ENCODE measurements at places on chromosomes 2 and 18. TPM values are rescaled to one million over a fixed set of nuclear protein-coding genes. Genes with fewer than 3 reads are reported as not detected.

Gene COPS8
- 81.6 TPM for polyA plus RNA-seq

DNA sequence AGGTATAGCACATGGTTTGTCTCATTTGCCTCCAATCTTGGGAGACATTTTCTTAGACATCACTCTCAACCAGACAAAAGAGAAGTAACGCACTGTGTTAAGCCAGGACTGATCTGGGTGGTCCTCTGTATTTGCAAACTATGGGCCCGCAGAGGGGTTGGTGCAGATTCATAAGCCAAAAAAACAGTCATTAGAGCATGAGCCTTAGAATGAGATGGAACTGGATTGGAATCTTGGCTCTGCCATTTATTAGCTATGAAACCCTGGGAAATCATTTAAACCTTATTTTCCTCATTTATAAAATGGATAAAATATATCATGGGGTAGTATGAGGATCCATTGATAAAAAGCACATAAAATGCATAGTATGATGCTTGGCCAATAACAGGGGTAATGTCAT is 213.5 kb upstream of the APCDD1 start:
- no peak for DNase-seq

- no peak for DNase-seq
These were observed 29.5 kb downstream of the OSBPL6 start for GRCh38 chr2:178223806-178224205.

DNA sequence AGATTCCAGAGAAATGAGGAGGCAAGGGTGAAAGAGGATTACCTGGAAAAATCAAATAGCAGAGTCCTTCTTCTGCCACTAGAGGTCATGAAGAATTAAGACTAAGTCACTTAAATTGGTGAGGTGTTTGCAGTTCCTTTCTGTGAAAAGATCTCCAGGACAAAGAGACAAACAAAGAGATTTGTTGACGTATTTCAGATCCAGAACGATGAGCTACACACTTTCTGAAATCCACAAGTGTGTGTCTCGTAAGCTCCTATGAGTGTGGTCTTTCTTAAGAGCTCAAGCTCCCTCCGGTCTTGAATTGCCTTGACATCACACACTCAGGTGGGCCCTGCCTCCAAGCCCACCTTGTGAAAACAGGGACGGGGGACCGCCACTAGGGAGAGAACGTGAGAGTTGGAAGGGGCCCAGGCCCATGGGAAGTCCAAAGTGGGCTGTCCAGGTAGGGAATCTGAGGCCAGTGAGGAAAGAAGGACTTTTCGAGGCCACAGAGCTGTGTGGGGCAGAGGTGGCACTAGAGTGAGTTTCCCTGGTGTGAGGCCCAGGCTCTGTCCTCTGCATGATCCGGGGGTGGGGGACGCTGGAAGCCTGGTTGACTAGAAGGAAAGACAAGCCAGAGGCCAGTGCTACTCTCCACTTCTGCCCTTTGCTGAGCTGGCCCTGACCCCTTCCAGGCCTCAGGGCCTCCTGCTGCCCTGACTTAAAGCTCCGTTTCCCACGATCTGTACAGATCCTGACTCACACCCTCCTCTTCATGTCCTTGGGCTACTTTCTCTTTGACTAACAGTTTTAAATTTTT is 168.1 kb upstream of the NCK2 start:
- DNase-seq = no peak

Gene NTSR2
- polyA plus RNA-seq = not detected

GRCh38 chr2:175123254-175123653 is 44.7 kb downstream of the ATF2 start:
- no peak for DNase-seq

Gene UCN
- polyA plus RNA-seq = 0.82 TPM

Gene GNAL
- 4.0 TPM for polyA plus RNA-seq

GRCh38 chr18:9841752-9842151 is 44.0 kb upstream of the TXNDC2 start:
- DNase-seq = no peak

- DNase-seq = no peak
These were observed 29.3 kb upstream of the FAM171B start for GRCh38 chr2:186664385-186665043.

DNA sequence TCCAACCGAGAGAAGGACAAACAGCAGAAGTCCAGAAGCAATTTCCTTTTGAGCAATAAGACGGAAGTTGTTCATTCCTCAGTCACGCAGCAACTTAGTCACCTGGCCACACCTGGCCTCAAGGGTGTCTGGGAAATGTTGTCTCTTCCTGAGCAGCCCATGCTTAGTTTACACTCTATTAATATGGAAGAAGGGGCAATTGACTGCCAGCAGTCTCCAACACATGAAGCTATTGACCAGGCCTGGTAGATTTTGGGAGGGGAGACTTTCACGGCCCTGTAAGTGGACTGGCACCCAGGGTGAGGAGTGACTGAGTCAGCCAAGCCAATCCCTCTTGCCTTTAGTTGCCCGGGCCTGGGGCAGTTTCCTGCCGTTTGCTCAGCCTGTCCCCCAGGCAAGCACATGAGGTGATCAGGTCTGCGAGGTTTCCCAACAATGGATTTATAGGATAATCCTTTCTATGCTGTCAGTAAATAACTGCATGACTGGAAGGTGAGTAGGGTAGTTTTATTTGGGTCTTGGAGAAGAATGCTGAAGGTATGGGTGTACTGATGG is 43.8 kb upstream of the PPP4R1 start:
- DNase-seq = no peak

Gene DNAJC5G
- polyA plus RNA-seq = 0.59 TPM

Gene CFAP210
- polyA plus RNA-seq = 5.5 TPM

Gene IER3IP1
- 38.6 TPM for polyA plus RNA-seq

Gene REG3G
- not detected for polyA plus RNA-seq

DNA sequence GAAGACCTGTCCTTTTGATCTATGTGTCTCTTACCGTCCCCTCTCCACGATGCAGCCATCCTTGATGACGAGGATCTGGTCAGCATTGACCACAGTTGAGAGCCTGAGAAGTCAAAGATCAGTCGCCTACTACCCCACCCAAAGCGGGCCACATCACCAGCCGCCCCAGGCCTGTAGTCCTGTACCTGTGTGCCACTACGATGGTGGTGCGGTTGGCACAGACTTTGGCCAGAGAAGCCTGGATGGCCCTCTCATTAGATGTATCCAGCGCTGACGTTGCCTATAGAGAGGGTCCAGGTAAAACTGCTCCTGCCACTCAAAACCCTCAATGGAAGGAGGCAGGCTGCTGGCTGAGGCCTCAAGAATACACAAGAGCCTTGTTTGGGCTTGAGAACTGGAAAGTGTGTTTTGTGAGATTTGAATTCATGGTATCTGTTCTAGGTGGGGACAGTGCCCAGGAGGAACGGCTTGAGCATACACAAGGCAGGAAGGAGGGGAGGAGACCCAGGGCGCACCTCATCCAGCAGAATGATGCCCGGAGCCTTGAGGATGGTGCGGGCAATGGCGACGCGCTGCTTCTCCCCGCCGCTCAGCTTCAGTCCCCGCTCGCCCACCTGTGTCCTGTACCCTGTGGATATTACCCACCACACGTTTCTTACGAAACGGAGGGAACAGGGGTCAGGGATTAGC is 3.8 kb downstream of the ZFAND2B start:
- no peak for DNase-seq

DNA sequence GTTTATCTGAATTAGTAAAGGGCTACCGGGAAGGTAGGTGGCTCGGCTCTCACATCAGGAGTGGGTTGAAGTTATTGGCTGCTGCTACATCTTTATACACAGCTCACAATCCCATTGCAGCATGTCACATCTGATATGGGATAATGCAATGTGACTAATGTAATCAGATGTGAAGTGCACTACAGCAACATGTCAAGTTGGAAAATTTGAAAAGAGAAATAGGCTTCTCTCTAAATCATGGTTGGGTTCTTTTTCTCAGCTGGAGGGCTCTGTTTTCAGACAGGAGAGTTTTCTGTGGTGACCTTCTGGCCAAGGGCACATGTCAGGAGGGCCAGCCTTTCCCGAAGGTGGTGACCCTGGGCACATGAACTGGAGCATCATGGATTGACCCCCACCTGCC is 337.5 kb downstream of the HRH4 start:
- no peak for DNase-seq

Gene CD226
- 3.2 TPM for polyA plus RNA-seq

- DNase-seq = no peak
These were observed 269.1 kb downstream of the ZNF385B start for GRCh38 chr2:179592167-179592936.

GRCh38 chr2:69762513-69763494 is 20.9 kb downstream of the ANXA4 start:
- DNase-seq = no peak

DNA sequence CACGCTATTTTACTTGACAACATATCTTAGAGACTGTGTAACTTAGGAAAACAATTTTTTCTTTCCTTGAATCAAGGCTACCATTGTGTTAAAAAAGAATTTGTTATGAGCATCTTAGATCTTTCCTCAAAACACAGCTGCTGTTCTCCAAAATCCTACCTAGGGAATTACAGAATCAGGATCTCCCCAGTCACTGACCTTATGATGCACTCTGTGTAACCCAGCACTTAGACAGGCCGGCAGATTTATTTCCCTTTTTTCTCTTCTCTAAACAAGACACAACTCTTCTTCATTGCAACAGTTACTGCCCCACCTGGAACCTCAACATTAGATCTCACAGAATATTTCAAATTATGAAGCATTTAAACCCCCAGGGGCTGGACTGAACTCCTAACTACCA is 13.5 kb upstream of the C2orf15 start:
- DNase-seq = no peak

- no peak for DNase-seq
These were observed 826.8 kb downstream of the TRIB2 start for GRCh38 chr2:13543550-13543949.

Gene DSG1
- not detected for polyA plus RNA-seq
